ENCODE measurements at places on chromosomes 2 and 18.

GRCh38 chr2:55511508-55512124 lies 7.9 kb upstream of the CFAP36 start:
- peak; percentile 10 for DNase-seq

- DNase-seq: no peak
Measured at GRCh38 chr2:188297978-188298377, 6.3 kb downstream of the GULP1 start.

- DNase-seq: no peak
Measured at GRCh38 chr2:29106256-29106655, 9.0 kb upstream of the CLIP4 start.

DNA sequence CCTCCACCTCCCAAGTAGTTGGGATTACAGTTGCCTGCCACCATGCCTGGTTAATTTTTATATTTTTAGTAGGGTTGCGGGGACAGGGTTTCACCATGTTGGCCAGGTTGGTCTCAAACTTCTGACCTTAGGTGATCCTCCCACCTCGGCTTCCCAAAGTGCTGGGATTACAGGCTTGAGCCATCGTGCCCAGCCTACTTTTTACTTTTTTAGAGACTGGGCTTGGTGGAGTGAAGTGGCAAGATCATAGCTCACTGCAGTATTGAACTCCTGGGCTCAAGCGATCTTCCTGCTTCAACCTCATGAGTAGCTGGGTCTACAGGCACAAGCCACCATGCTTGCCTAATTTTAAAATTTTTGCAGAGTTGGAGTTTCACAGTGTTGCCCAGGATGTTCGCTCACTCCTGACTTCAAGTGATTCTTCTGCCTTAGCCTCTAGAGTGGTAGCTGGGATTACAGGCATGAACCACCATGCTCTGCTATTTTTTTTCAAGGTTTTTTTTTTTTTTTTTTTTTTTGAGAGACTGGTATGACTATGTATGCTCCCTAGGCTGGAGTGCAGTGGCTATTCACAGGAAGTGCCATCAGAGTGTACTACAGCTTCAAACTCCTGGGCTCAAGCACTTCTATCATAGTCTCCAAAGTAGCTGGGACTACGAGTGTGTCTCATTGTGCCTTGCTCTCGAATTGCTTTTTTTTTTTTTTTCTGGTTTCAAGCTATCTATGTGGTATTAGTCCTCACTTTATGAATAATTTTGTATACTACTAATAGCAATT lies 11.9 kb downstream of the MSH2 start:
- no peak for DNase-seq

- DNase-seq: no peak
Measured at GRCh38 chr2:189876271-189876670, 92.0 kb downstream of the PMS1 start.

DNA sequence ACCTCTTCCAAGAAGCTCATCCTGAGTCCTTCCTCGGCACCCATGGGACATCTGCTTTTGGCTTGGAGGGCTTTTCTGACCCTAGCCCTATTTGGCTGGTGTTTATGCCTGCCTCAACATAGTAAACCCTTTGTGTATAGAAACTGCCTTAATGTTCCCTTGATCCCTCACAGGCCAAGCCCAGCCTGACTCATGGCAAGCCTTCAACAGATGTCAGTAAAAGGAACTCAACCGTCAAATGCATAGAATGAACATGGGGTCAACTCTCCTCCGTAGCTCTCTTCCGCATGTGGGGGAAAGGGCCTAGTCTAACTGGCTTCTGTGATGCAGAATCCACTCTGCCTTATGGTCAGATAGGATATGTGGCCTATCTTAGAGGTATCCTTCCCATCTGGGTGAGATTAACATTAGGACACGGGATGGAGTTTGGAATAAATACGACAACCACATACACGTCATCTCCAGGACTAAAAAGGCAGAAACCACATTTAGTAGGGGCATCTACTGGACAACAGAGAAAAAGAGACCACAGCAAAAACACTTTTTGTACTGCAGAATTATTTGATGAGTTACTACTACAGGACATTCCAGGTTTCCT lies 2.5 kb upstream of the NPAS2 start:
- no peak for DNase-seq

- no peak for DNase-seq
Measured at GRCh38 chr2:149036507-149037293, 1.8 kb upstream of the LYPD6B start.

- DNase-seq: no peak
Measured at GRCh38 chr2:36912695-36913094, 53.6 kb downstream of the STRN start.

- no peak for DNase-seq
Measured at GRCh38 chr2:11949732-11950523, 203.5 kb downstream of the LPIN1 start.

- no peak for DNase-seq
Measured at GRCh38 chr2:168740360-168740759, 62.1 kb upstream of the NOSTRIN start.

GRCh38 chr2:28688818-28689217 lies 62.8 kb upstream of the PPP1CB start:
- DNase-seq: no peak

- no peak for DNase-seq
Measured at GRCh38 chr2:229218329-229218921, 52.7 kb downstream of the PID1 start.

DNA sequence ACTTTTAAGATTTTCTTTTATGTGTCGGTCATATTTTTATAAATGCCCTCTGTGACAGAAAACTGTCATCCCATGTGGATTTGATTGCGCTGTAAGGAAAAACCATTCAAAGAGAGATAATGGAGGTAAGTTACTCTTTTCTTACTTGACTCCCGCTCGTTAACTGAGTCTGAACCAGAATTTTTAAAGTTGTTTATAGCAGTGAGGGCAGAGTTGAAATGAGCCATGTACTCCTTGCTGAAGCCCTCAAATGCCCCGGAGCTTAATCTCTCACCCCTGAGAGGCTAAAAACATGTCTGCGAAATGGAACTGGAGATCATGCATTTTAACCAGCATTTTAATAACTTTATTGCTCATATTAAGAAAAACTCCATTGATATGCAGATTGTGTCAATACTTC lies 320.0 kb upstream of the SOX11 start:
- no peak for DNase-seq

DNA sequence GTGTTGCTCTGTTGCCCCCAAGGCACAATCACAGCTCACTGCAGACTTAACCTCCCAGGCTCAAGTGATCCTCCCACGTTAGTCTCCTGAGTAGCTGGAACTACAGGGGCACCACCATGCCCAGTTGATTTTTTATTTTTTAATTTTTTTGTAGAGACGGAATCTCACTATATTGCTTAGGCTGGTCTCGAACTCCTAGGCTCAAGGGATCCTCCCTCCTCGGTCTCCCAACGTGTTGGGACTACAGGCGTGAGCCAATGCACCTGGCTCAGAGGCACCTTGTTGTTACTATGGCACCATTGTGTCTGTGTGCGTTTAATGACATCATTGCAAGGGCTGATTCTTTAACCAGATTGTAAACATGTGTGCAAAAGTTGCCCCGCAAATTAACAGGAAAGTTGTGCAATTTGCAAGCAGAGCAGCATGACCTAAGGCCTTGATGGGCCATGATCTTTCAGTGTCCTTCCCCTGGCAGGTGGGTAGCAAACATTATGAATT lies 22.6 kb downstream of the TCF23 start:
- DNase-seq: no peak

GRCh38 chr2:235265348-235265965 lies 228.4 kb upstream of the AGAP1 start:
- DNase-seq: no peak

GRCh38 chr2:20612925-20613916 lies 37.7 kb downstream of the HS1BP3 start:
- peak; percentile 27 for DNase-seq

DNA sequence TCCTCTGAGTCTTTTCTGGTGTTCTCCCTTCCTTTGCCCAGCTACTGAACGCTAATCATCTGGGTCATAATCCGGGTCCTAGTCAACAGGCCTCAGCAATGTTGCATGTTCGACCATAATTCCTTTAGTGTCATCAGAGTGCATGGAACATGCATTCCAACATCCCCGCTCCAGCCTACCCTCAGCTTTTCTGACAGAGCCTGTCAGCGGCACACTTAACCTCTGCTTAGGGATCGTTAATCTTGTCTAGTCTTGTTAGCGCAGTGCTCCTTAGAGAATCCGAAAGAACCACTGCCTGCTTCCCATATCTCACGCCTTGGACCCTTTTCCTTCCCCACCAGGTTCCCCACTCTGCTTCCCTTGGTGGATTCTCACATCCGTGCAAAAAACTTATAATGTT lies 767.9 kb upstream of the ID2 start:
- no peak for DNase-seq
